Activated naive CD8-positive, alpha-beta T cell treated with anti-CD3 and anti-CD28 coated beads, Interleukin-2, amount 10 ng/mL, durations not matched to agents 7 days and 5 days (primary cell): ENCODE measurements at places on chromosomes 5 and 9.

GRCh38 chr5:169029661-169030274, 271.2 kb downstream of the SLIT3 start:
- DNase-seq, result no peak

GRCh38 chr9:101265261-101265660, 119.5 kb downstream of the BAAT start:
- no peak for DNase-seq

DNA sequence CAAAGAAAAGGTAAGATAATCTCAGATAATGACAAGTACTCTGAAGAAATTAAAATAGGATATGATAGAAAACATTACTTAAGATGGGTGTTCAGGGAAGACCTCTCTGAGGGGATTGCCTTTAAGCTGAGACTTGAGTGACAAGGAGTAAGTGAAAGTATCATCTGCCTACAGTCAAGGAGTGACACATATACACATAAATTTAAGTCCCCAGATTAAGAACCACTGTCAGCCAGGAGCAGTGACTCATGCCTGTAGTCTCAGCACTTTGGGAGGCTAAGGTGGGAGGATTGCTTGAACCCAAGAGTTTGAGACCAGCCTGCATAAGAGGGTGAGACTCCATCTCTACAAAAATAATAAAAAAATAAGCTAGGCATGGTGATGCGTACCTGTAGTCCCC, 19.7 kb upstream of the ANKHD1 start:
- no peak for DNase-seq

GRCh38 chr9:86408121-86408520, 53.9 kb upstream of the TUT7 start:
- DNase-seq, result no peak
